ENCODE measurements at places on chromosomes 5 and 9. TPM values are rescaled to one million over a fixed set of nuclear protein-coding genes. Genes with fewer than 3 reads are reported as not detected.

DNA sequence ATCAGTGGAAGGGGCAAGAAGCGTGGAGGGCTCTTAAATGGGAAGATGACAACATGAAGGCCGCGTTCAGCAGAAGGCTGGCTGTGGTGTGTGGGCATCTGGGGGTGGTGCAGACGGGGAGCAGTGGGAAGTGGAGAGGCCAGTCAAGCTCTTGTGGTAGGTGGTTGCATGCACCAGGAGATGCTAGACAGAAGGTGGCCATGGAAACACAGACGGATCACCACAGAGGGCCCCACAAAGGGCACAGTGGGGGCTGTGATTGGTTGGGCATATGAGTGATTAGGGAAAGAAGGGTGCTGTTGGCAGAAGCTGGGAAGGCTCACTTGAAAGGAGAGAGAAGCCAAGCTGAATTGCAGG is 14.7 kb downstream of the MTMR12 start:
- DNase-seq: no peak
- no peak overlapping the region for H3K4me3 ChIP-seq

- no peaks in the 10 kb centered on the region for H3K27me3 ChIP-seq
- no peak overlapping the region for H3K4me3 ChIP-seq
- H3K4me1 ChIP-seq: peaks cover 4% of the 10 kb centered on the region
- no peak overlapping the region for H3K27ac ChIP-seq
- no peaks in the 10 kb centered on the region for H3K36me3 ChIP-seq
- DNase-seq: no peak
Measured at GRCh38 chr5:54294097-54294667, 16.2 kb downstream of the ARL15 start.

The TXNDC8 gene
- total RNA-seq: not detected

DNA sequence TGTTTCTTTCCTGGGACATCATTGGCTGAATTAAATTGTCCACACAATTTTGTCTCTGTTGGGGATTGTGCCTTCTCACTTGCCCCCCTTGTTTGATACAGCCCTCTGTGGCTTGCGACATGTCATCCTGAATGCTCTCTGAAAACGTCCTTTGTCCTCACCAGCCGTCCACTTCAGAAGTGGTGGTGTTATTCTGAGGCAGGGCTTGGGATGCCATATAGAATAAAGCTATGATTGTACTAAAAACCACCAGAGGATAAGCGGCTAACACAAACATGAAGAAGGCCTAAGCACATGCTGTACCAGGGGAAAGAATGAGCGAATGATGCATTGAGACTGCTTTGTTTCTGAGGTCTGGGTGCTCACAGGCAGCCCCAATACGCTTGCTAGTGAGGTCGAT is 3.5 kb upstream of the SNX30 start:
- H3K27ac ChIP-seq: no peak overlapping the region
- H3K4me1 ChIP-seq: peaks cover 39% of the 10 kb centered on the region
- no peaks in the 10 kb centered on the region for H3K27me3 ChIP-seq
- no peak overlapping the region for H3K4me3 ChIP-seq

DNA sequence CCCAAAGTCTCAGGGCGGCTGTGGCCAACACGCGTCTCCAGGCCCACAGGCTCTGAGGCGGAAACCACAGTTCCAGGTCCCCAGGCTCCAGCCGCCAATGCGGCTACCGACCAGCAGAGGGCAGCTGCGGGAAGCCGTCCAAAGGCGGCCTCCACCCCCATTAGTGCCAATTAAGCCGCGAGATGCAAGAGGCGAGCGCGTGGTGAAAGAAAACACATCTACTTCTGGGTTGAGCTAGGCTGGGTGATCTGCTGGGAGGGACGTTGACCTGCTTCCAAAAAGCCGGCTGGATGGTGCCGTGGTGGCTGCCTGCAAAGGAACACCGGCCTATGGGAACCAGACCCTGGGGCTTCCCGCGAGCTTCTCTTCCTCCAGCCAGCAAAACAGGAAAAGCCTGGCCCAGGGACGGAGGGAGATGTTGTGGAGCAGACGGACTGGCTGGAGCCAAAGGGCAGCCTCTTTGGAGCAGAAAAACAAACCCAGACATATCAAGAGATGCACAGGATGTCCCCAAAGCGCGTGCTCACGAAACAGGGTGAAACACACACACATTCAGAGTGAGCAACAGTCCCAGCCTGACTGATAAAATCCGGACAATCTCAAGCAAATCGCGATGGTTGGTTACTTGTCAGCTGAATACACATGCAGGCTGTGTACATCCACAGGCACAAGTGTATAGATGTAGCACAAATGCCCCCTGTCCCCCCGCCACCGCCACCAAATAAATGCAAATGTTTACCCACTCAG is 187.1 kb upstream of the BRINP1 start:
- H3K27me3 ChIP-seq: peaks cover 2% of the 10 kb centered on the region
- H3K27ac ChIP-seq: no peak overlapping the region
- H3K4me3 ChIP-seq: peak overlapping the region; percentile 59
- peak; percentile 68 for DNase-seq

DNA sequence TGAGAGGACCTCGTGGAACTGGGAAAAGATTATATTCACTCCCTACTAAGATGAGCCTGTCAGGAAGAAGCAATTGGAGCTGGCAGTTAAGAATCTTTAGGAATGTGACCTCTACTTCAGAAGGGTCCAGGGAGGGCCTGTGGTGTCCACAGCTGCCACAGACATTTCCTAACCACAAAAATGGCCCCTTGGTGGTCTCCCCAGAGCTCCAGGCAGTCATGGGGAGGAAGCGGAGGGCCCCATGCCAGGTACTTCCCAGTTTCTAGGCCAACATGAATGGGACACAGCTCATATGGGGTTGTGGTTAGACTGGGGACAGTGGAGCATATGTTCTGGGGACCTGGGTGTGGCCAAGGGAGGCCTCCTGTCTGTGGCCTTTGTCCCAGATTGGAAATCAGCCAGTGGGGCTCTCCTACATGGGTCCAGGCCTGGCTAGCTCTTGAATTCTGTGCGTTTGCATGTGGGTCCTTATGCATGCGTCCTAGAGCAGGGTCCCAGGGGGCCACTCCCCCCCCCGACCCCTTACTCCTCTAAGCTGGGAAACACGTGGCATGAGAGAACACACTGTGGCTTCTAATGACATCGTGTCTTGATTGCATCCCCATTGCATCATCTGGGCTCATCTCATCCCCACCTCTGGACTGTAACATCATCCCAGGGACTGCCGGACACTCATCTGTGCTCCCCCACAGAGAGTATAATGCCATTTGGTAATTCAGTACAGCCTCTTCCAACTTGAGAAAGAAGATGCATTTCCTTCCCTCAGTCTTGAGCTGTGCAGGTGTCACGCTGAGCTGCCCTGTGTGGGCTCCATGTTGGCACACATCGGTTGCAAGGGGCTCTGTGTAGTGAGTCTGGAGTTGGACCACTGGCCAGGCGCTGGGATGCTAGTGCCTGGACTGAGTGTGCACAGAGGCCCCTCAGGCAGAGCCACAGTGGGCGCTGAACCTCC is 31.3 kb downstream of the IRF1 start:
- peak overlapping the region; percentile 66 for H3K4me3 ChIP-seq
- peaks cover 37% of the 10 kb centered on the region for H3K36me3 ChIP-seq
- H3K4me1 ChIP-seq: peaks cover 86% of the 10 kb centered on the region
- peak overlapping the region; percentile 99 for H3K27ac ChIP-seq

The OR1L4 gene
- not detected for total RNA-seq

- no peaks in the 10 kb centered on the region for H3K4me1 ChIP-seq
- H3K27ac ChIP-seq: no peak overlapping the region
- no peaks in the 10 kb centered on the region for H3K36me3 ChIP-seq
- H3K4me3 ChIP-seq: no peak overlapping the region
- H3K27me3 ChIP-seq: no peaks in the 10 kb centered on the region
Measured at GRCh38 chr5:83199126-83199525, 121.8 kb downstream of the XRCC4 start.

GRCh38 chr9:78831726-78832125 is 534.8 kb downstream of the PSAT1 start:
- H3K4me3 ChIP-seq: no peak overlapping the region
- H3K4me1 ChIP-seq: no peaks in the 10 kb centered on the region
- no peaks in the 10 kb centered on the region for H3K27me3 ChIP-seq
- H3K27ac ChIP-seq: no peak overlapping the region
- no peaks in the 10 kb centered on the region for H3K36me3 ChIP-seq
- DNase-seq: no peak
